ENCODE measurements at places on chromosomes 2 and 18.

GRCh38 chr2:37855283-37856041 lies 69.6 kb upstream of the RMDN2 start:
- DNase-seq, result no peak

GRCh38 chr18:9931146-9931545 lies 17.3 kb downstream of the VAPA start:
- no peak for DNase-seq

DNA sequence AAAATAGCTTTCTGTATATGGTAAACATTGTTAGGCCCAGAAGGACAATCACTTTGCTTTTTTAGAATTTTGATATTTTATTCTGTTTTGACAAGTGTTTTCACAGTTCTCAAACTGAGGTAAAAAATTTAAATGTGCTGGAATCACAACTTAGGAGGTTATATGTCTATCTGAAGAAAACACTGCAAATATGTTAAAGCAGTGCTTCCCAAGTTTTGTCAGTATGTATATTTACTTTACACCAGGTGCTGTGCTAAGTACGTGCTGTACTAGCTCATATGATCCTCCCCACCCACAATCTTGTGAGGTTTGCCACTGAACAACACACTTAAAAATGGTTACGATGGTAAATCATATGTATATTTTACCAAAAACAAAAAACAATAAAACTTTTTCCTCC lies 124.2 kb downstream of the CABYR start:
- no peak for DNase-seq

- DNase-seq, result no peak
Observed at GRCh38 chr2:96947949-96948833, 38.2 kb downstream of the FAM178B start.

GRCh38 chr2:222884805-222885424 lies 24.1 kb downstream of the ACSL3 start:
- no peak for DNase-seq

DNA sequence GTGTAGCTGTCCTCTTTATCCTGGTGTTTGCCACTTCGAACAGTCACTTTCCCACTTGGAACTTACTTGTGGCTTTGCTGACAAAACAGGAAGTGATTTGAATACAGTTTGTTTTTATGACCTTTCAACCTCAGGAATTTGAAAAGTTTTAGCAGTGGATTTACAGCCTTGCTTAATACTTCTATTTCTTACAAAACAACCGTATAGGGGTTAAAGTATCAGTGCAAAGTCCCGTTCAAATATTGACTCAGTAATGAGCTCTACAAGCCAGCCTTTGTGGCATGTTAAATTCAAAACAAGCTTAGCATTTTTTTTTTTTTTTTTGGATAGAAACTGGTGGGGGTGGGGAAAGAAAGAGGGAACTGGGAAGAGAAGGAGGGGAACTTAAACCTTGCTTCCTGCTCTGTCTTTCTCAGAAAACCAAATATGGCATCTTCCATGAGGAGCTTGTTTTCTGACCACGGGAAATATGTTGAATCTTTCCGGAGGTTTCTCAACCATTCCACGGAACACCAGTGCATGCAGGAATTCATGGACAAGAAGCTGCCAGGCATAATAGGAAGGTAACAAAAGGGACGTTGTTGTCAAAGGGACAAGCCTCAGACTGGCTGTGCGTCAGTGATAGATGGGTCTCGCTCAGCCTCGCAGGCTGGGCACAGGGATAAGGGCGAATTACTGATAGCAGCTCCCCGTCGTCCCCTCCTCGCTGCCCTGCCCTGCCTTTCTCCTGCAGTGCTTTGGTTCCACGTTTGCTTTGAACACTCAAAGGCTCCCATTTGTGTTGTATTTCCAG lies at the start of gene HNMT:
Gene HNMT (plus strand): TSS at position 408 of the 793 bp plus-strand sequence. CDS start 19 bp downstream, at position 427.
- DNase-seq, result no peak

- DNase-seq, result no peak
Observed at GRCh38 chr18:36420826-36421225, 123.3 kb downstream of the FHOD3 start.
